ENCODE measurements at places on chromosomes 6 and 20. TPM values are rescaled to one million over a fixed set of nuclear protein-coding genes. Genes with fewer than 3 reads are reported as not detected.

DNA sequence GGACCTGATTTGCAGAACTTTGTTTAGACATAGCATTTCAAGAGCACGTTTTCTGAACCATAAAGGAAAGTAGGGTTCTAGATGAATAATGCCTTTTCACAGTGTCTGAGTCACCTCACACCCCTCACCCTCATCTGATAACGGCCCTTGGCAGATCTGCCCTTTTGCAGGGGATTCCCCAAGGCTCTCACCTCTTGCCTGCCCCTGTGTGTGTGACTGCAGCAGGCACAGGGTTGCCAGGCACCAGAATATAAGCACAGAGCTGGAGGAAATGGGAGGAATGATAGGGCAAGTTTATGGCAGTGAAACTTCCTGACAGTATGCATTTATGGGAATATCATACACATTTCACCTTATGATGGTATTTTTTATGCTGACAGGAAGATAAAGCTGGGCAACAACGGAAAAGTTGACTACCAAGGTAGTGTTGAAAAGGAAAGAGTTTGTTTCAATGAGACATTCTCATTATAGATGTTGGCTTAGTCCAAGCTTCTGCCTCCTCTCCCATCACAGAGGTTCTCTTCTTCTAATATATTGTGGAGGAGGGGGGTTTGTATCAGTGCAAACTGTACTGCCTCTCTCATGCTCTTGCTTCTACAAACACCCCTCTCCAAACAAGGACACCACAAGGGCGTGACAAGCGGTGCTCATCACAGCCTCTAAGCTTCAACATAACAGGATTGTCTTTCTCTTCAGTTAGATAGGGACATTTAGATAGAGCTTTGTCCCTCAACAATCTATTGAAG lies 101.5 kb upstream of the BACH2 start:
- no peak for DNase-seq

- DNase-seq: no peak
These were observed 230.1 kb downstream of the SAMD5 start for GRCh38 chr6:147738516-147739162.

DNA sequence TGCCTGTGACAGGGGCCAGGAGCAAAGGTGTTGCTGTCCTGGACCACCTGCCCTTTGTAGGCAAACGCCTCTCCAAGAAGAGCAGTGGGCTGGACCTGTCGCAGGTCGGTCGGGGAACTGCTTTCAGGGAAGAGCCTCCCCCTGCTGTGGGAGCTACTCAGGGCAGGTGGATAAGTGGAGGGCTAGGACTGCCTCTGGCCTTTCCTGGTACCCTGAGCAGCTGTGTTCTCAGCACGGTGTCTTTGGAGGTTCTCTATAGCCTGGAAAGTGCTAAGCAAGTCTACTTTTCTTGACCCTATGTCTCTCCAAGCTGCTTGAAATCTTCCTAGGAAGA lies 35.0 kb downstream of the BPIFB1 start:
- DNase-seq: no peak

GRCh38 chr6:39314273-39314795 lies at the start of gene KCNK17:
Gene KCNK17 (minus strand): TSS chr6:39314419. CDS start chr6:39314320, 99 bp downstream.
- no peak for DNase-seq

DNA sequence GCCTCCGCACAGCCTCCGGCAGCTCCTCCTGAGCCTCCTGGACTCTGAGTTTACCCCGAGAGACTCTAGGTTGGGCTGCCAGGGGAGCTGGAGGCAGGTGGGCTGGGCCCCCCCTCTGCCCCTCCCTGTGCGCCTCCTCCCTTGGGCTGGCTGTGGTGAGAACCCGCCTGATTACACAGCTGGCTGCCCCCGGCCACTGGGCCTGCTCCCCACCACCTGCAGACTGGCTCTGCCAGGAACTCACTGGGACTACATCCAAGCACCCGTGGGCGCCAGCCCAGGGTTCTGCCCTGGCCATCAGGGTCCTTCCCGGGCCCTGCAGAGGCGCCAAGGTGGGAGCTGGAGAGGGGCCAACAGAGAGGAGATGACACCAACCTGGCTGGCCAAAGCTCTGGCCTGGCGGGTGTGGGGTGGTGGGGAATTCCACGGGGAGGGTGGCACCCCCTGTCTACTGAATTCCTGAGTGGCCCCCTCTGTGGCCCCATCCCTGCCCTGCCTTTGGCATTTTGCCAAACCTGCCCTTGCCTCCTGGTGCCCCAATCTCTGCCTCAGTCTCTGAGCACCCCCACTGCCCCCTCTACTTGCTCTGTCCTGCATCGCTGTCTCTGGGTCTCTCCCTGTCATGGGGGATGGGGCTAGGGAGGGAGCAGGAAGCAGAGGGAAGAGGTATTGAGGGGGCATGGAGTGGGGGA lies 21.9 kb upstream of the CDH22 start:
- no peak for DNase-seq

GRCh38 chr6:158321960-158322359 lies 9.7 kb downstream of the TULP4 start:
- DNase-seq: peak; percentile 80

DNA sequence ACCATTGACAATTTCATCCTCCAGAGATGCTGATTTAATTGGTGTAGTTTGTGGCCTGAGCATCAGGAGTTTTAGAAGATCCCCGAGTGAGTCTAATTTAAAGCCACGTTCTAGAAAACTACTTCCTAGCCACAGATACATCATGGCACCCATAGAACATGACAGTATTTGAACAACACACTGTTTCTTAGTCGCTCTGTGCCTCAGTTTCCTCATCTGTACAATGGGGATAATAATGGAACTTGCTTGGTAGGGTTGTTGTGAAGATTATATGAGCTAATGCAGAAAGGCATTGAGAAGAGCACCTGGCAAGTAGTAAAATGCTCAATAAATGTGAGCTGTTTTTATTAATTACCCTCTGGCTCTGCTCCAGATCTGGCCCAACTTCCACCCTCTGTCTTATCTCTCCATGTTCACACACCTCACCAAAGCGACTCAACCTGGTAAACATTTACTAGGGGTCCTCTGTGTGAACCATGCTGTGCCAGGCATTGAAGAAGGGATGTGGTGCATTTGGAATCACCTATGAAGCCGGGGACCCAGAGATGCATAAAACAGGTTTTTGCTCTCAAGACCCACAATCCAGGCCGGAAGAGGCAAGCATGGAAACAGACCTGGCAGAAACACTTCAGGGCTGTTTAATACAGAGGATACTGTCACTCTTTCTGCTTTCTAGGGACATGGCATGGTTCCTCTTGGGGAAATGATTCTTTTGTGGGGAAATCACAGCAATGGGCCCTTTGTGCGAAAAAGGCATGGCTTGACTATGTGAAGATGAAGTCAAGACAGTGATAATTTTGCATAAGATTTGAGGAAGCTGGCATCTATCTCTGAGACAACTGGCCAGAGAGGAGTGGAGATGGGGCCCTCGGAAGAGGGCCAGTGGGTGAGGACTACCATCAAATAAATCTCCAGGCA lies 16.2 kb upstream of the MRPS18A start:
- no peak for DNase-seq

GRCh38 chr20:301886-302848 lies 4.8 kb downstream of the ZCCHC3 start:
- no peak for DNase-seq

NMBR gene
- total RNA-seq: not detected

DEFB123 gene
- total RNA-seq: not detected

SAPCD1 gene
- 1.3 TPM for total RNA-seq

Data from fibroblast of villous mesenchyme (primary cell).